Activated T-cell treated with anti-CD3 and anti-CD28 coated beads, Interleukin-2, amount 50 U/mL, for 72 hours (primary cell): ENCODE measurements at places on chromosomes 12 and 14.

DNA sequence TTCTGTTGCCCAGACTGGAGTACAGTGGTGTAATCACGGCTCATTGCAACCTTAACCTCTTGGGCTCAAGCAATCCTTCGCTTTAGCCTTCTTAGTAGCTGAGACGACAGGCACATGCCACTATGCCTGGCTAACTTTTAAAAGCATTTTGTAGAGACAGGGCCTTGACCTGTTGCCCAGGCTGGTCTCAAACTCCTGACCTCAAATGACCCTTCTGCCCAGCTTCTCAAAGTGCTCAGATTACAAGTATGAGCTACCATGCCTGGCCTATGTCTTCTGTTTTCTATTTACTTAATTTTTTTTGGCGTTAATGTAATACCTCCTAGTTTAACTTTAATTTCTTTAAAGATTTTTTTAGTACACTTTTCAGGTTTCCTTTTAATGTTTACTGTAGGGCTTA is 20.6 kb upstream of the KLRF1 start:
- DNase-seq: no peak

- no peak for DNase-seq
Measured at GRCh38 chr12:77299001-77299400, 233.6 kb upstream of the E2F7 start.

- DNase-seq: no peak
Measured at GRCh38 chr12:26730481-26731350, 102.3 kb downstream of the ITPR2 start.

- no peak for DNase-seq
Measured at GRCh38 chr12:103679421-103680170, 92.5 kb downstream of the STAB2 start.

- DNase-seq: no peak
Measured at GRCh38 chr14:24278424-24278823, 7.0 kb upstream of the RABGGTA start.

GRCh38 chr12:130145731-130146130 is 16.5 kb upstream of the FZD10 start:
- no peak for DNase-seq

DNA sequence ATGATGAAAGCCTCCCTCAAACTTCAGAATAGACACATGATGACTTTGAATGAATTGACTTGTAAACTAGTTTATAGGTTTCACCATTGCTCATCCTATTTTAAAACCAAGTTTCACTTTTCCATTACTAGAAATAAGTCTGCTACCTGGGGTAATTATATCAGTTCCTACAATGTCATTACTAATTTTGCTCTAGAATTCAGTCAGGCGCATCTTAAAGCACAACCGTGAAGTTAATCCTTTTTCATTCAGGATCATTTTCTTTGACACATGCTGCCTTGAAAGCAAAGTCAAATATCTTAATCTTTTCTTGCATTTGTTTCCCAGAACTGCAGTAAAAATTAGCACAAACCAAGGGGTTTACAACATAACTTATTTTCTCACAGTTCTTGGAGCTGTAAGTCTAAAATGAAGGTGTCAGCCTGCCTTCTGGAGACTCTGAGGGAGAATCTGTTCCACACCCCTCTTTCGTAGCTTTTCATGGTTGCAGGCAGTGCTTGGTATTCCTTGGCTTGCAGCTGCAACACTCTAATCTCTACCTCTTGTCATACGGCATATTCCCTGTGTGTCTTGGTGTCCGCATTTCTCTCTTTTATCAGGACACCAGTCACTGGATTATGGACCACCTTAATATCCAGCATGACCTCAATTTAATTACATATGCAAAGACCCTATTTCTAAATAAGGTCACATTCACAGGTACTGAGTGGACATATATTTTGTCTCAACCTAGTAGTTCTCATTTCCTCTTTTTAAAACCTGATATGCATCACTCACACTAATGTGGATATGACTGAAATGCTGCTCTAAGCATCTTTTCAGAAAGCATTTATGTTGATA is 114.3 kb upstream of the PDZRN4 start:
- DNase-seq: no peak

GRCh38 chr12:121791671-121792551 is 1.6 kb downstream of the RHOF start:
- peak; percentile 46 for DNase-seq

DNA sequence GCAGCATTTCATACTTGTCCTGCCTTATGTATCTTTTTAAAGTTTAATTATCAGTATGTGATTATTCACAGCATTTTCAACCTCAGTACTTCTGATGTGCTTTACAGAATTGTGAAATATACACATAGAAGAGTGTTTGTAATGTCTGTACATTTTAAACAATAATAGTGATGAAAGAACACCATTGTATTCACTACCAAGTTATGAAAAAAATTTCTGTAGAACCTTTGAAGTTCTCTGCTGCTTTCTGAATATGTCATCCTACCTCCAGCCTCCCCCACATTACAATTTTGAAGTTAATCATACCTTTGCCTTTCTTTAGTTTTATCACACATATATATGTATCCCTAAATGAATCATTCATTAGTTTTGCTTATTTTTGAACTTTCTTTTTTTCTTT is 24.8 kb downstream of the FRMD6 start:
- no peak for DNase-seq

DNA sequence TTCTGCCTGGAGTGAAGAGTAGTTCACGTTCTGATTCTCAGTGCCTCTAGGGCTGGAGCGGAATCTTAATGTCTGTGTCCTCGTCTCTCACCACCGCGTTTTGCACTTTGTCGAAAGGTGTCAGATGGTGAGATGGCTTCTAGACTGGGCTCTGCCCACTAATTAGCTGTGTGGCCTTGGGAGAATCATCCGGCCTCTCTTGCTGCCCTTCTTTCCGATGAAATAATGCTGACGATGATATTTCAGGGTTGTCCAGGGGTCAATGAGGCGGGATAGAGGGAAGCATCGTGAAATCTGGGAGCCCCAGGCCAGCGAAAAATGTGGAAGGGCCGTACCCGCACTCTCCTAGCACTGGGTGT is 811 bp upstream of the GALNT16 start:
- no peak for DNase-seq

- peak; percentile 3 for DNase-seq
Measured at GRCh38 chr12:124610021-124610612, 42.7 kb upstream of the NCOR2 start.

- no peak for DNase-seq
Measured at GRCh38 chr12:102992297-102992696, 34.8 kb downstream of the ASCL1 start.

GRCh38 chr12:125145196-125145595 is 80.0 kb downstream of the AACS start:
- DNase-seq: no peak

DNA sequence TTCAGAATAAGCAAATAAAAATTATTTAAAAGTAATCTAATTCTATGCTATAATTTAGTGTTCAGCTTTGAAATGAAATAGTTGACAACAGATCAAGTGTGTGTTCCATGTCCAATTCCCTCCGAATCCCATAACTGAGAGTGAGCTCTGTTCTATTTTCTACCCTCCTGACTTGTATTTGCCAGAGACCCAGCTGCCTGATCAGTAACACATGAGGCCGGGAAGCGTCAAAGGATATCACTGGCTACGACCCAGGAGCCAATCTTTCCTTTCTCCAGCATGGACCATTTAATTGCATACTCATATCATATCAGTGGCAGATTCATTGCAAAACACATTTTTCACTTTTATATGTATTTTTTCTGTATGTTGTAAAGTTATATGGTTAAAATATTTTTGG is 108.8 kb upstream of the TSPAN8 start:
- no peak for DNase-seq

GRCh38 chr12:110536834-110537604 is 34.9 kb downstream of the RAD9B start:
- DNase-seq: no peak
